ENCODE measurements at places on chromosomes 5 and 9.

DNA sequence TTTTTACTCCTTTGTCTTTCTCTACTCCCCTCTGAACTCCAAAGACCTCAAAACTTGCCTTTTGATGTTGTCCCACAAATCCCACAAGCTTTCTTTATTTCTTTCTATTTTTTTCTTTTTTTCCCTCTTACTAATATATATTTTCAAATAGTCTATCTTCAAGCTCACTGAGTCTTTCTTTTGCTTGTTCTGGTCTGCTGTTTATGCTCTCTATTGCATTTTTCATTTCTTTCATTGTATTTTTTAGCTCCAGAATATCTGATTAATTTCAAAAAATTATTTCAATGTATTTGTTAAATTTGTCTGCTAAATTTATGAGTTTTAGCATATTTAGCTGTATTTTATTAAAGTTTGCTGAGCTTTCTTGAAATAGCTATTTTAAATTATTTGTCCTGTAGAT lies 223.3 kb upstream of the IRX1 start:
- no peak for DNase-seq

DNA sequence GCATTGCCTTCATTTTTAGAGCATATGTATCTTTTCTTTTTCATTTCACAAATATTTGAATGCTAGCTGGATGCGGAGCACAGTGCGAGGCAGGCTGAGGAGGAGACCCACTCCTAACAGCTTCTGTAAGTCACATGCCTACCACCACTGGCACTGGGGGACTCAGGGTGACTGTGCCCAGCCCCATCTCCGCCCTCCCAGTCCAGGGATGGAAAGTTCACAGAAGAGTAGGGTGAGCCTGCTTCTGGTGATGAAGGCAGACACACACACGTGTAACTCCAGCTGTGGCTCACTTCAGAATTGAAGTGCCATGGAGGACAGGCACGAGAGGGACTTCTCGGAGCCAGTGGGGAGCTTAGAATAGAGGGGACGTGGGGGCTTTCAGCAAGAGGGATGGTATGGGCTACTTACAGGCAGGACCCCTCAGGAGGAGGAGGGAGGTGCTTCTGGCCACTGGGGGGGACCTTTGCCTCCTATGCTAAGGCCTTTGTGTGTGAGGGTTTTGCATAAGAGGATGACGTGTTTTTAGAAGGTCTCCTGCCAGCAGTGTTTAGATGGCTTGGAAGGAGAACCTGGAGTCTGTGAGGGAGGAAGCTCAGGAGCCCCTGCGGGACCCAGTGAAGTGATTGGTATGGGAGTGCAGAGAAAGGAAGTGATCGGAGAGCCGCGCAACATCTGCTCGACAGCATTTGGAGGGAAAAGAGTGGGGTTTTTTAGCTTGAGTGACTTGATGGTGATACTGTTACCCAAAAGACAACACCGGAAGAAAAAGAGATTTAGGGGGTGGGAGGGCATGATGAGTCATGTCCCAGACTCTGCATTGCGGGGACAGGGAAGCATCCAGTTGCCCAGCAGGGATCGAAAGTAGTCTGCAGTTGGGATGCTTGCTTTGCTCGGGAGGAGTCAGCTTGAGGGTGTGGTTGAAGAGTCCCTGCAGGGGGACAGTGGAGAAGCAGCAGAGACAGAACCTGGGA lies 163.5 kb upstream of the OTULINL start:
- DNase-seq, result no peak

GRCh38 chr9:120932086-120932823 lies 5.7 kb upstream of the TRAF1 start:
- DNase-seq, result no peak

DNA sequence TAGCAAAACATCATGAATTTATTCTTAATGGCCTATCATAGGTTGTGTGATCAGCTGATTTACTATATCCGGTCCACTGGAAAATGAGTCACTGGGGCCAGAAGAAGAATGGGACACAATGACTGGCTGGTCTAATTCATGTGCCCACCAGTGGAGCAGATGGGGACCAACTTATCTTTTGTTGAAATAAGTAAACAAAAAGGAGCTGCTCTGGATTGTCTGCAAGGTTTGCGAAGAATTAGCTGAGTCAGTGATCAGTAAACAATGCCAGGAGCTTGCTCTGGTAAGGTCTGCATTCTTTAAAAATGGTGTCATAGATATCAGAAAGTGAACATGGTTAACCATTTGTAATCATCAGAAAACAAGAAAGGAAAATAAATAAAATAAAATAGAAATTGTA lies 128.0 kb downstream of the RASEF start:
- DNase-seq, result no peak

DNA sequence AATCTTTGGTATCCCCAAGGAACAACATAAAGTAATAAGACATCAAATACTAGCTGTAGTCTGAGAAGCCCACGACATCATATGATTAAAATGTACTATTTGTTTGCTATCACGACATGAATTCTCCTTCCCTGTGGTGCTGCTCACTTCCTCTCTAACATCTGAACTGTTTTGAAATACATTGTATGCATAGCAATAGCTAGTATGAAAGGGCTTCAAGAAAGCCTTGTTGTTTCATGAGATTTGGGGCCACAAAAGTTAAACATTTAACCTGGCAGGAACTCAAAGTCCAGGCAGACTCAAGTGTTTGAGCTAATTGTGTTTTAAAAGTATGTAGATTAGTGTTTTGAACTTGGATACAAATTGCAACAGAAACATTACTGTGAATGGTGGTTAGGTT lies 237.4 kb upstream of the PTGER4 start:
- DNase-seq, result no peak

- no peak for DNase-seq
These were observed 400.9 kb upstream of the CYLC2 start for GRCh38 chr9:102594241-102594640.

GRCh38 chr5:109304309-109304708 lies 105.5 kb downstream of the PJA2 start:
- DNase-seq, result no peak

GRCh38 chr9:78567693-78568092 lies 270.8 kb downstream of the PSAT1 start:
- DNase-seq, result no peak

DNA sequence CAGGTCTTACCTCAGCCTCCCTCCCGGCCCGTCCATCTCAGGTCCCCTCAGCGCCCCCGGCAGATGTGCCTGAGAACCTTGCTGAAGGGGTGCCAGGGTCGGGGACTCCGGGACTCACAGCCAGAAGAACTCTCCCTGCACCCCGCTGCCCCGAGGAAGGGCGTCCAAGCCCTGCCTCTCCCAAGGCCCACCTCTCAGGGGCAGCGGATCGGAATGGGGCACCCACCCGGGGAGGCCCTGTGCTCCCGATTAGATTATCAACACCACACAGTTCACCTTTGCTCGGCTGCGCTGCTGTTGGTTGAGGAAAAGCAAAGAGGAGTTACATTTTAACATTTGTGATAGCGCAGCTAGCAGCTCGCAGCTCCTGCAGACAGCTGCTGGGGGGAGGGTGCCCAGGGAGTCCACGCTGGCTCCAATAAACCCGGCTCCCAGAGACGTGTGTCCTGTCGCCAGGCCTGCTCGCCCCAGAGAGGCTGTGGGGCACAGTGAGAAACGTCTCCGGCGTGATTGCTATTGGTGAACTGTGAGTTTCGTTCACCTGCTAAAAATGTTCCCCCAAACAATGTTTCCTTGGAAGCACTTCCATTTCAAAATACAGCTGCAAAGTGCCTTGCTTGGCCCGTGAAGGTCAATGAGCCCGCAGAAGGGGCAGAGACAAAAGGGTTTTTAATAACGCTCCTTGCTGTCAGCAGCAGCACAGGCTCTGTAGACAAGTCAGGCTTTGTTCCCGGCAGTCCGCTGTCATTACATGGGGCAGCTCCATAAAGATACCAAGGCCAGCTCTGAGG lies 18.6 kb upstream of the SLC6A19 start:
- DNase-seq, result no peak

- DNase-seq, result no peak
These were observed 184.4 kb downstream of the PLK2 start for GRCh38 chr5:58275516-58275915.

DNA sequence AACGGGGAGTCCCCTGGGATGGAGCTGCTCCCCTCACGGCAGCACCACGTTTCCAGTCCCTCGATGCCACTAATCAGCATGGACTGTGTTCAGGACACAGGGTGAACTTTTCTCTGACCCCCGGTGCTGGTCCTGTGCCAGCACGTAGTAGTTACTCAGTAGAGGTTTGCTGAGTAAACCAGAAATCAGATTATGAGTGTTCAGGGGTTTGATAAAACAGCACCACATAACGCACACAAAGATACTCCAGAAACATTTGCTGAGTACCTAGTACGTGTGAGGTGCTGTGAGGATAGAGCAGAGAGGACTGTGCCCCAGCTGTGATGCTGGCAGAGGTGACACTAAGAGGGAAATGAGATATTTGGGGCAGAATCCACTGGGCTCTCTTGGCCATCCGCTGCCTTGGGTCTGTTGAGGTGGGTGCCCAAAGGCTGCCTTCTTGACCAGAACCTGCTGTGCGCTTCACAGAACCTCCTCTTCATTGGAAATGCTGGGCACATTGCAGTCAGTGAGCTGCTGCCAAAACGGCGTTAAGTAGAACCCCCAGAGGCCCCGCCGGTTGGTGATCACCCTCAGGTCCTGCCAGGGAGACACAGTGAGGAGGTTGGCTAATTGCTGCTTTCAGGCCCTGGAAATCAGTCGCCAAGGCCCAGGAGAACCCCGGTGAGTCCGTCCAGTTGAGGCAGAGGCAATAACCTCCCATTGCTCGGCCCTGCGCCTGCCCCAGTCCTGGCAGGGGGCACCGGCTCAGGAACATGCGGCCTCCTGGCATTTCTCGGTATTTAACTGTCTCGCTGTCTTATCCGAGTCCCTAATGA lies 49.4 kb downstream of the NEURL1B start:
- DNase-seq, result peak; percentile 20

GRCh38 chr5:139155333-139155732 lies 42.8 kb downstream of the SIL1 start:
- no peak for DNase-seq

DNA sequence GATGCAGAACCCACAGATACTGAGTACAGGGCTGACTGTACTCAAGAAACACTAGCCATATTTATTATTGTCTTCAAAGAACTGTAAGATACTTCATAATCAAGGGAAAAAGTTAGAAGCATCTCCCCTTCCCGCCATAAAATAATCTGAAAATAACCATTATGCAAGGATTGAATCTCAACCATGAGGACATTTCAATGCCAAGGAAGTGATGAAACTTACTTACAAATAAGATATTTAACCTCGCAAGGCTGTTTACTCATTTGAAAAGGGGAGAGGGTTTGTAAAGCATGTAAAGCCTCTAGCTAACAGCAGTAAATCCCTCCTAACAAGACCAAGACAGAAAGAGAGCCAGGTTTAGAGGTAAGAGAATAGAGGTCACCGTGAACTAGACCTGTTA lies 6.3 kb downstream of the MYO10 start:
- no peak for DNase-seq

DNA sequence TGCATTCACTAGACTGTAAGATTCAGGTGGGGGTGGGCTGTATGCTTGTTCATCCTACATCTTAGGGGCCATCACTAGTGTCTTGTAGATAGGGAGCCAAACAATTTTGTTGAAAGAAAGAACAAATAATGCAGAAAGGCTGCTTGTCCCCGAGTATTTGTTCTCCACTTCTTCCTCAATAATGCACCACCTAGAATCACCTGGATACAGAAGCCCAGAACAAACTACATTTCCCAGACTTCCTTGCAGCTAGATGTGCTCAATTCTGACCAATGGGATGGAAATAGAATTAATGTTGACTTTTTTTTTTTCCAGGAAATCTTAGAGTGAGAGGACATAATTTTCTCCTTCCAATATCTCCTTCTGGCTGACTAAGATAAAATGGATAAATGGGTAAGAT lies 38.9 kb upstream of the TNFSF8 start:
- DNase-seq, result no peak

- peak; percentile 8 for DNase-seq
These were observed 216.2 kb upstream of the CLINT1 start for GRCh38 chr5:158074992-158075769.

GRCh38 chr5:72427488-72428437 lies 79.4 kb downstream of the ZNF366 start:
- no peak for DNase-seq

DNA sequence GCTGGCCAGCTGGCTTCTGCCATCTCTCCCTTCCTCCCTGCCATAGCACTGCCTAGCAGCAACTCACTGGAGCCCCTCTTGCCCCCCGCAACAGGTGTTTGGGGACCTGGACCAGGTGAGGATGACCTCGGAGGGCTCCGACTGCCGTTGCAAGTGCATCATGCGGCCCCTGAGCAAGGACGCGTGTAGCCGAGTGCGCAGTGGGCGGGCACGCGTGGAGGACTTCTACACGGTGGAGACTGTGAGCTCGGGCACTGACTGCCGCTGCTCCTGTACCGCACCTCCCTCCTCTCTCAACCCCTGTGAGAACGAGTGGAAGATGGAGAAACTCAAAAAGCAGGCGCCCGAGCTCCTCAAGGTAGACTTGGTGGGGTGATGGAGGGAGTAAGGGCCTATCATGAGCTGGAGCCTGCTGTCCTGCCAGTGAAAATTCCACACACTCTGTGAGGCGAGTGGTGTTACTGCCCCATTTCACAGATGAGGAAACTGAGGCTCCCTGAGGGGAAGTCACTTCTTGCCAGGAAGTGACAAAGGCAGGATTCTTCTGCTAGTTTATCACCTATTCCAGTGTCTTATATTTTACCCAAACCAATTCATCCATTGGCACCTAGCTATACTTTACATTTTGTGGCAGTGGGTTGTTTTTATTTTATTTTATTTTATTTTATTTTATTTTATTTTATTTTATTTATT lies 10.1 kb downstream of the OLFML2A start:
- no peak for DNase-seq

DNA sequence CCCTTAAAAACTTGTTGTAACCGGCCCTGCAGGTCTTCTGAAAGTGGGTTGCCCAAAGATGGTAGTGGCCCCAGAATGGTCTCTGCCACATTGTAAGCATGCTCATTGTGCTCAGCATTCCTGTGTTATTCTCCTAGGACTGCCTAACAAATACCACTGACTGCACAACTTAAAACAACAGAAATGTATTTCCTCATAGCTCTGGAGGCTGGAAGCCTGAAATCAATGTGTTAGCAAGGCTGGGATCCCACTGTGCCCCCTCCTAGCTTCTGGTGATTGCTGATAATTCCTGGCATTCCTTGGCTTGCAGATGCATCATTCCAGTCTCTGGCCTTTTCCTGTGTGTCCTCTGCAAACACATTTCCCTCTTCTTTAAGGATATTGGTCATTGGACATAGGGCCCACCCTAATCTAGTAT lies 3.4 kb upstream of the GCNT4 start:
- no peak for DNase-seq

- no peak for DNase-seq
These were observed 53.2 kb upstream of the GRIA1 start for GRCh38 chr5:153437251-153437650.

DNA sequence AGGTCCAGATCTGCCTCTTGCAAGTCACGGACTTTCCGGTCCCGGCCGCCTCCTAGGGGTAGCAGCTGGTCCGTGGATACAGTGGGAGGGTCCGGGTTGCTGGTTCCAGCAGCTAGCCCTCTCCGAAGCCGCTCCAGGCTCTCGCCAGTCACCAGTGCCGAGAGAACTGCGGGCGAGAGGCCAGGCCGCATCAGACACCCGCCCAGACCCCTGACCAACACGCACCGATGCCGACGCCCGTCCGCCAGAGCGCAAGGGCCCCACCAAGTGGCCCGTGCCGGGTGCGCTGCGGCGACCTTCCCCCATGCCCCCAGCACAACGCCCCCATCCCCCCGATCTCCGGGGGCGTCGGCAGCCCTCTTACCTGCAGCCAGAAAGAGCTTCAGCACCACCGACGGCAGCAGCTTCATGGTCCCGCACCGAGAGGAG lies 470 bp downstream of the HBEGF start:
- no peak for DNase-seq

Measured in T-helper 2 cell treated with Interferon-gamma antibody and Interleukin-4, amounts not matched to agents 5 μg/mL and 100 μg/mL, for 36 hours (primary cell).